ENCODE measurements at places on chromosomes 6 and 20.

DNA sequence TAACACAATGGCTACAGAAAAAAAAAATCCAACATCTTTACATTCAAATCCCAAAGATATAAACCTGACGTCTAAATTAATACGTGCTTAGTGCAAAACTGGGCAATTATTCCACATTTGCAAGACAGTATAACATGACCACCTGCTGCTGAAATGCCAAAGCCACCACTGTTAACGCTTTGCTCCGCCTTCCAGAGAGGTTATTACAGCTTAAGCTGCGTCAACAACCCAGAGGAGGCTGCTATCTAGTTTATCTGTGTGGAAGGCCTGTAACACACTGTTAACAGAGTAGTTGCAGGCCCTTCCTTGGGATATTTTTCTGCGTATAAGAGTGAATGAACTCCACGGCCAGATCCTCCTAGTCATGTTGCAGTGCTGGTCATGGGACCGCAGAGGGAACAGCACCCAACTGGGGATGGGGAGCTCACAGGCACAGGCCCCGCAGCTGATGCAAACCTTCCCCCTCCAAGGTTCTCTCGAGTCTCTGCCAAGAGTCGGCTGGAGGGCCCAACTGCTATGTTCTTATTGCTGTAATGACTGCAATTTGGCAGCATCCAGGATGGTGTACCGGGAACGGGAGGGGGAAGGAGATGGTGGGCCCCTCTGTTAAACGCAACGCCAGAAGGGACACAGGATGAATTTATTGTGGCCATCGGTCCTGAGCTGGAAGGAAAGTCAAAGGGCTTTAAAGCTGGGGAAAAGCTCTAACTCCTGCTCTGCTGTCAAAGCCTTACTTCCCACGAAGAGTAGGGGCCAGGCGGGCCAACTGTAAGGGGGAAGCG lies 993 bp upstream of the NCOA7 start:
- no peak for DNase-seq
- H3K27me3 ChIP-seq = no peaks in the 10 kb centered on the region
- H3K27ac ChIP-seq = peak overlapping the region; percentile 90
- peaks cover 38% of the 10 kb centered on the region for H3K4me1 ChIP-seq
- H3K36me3 ChIP-seq = no peaks in the 10 kb centered on the region

DNA sequence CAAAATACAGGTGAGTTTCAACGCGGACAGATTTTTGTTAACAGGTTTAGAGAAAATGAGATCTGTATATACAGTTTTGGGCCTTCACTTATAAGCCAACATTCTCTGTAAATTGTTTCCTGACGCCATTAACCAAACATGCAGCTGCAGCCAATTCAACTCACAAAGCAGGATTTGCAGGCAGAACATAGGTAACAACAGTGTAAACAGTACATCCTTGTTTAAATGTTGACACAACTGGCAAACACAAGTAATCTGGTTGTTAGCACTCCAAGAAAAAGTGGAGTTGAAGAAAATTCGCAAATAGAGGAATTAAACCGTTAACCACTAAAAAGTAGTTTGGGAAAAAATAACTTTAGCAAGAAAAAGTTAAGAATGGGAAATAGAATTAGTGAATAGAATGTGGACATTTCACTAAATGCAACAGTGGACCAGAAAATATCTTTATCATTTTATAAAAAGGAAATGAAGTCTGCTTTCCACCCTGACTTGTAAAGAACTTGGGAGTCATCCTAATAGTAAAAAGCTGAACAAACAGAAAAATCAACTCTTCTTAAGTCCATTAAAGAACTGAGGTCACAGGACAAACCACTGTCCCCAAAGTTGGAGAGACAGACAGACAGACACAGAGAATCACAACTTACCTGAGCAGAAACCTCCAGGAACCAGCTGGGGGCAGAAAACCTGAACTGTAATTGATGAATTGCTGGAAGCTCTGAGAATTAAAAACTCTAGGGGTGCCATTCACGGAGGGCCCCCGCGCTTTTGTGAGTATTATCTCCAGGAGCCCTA lies 10.1 kb downstream of the SMIM28 start:
- H3K27me3 ChIP-seq = no peaks in the 10 kb centered on the region
- no peak for DNase-seq
- H3K4me3 ChIP-seq = no peak overlapping the region
- H3K36me3 ChIP-seq = no peaks in the 10 kb centered on the region

- H3K27ac ChIP-seq = no peak overlapping the region
- DNase-seq = no peak
- H3K36me3 ChIP-seq = no peaks in the 10 kb centered on the region
- no peaks in the 10 kb centered on the region for H3K27me3 ChIP-seq
- H3K4me1 ChIP-seq = peaks cover 12% of the 10 kb centered on the region
Observed at GRCh38 chr6:34305982-34306708, 57.3 kb upstream of the SMIM29 start.

GRCh38 chr6:135185483-135185882 lies 4.4 kb downstream of the MYB start:
- no peak overlapping the region for H3K4me3 ChIP-seq
- no peak overlapping the region for H3K27ac ChIP-seq
- no peaks in the 10 kb centered on the region for H3K36me3 ChIP-seq
- peaks cover 32% of the 10 kb centered on the region for H3K4me1 ChIP-seq
- no peak for DNase-seq

- H3K4me3 ChIP-seq = no peak overlapping the region
- peaks cover 10% of the 10 kb centered on the region for H3K4me1 ChIP-seq
- no peak overlapping the region for H3K27ac ChIP-seq
- DNase-seq = no peak
- peaks cover 12% of the 10 kb centered on the region for H3K27me3 ChIP-seq
Observed at GRCh38 chr20:19244291-19244690, 31.8 kb downstream of the SLC24A3 start.

GRCh38 chr6:124741341-124741740 lies 220.9 kb upstream of the RNF217 start:
- H3K27me3 ChIP-seq = no peaks in the 10 kb centered on the region
- no peak overlapping the region for H3K4me3 ChIP-seq
- H3K4me1 ChIP-seq = peaks cover 1% of the 10 kb centered on the region
- no peak for DNase-seq
- H3K27ac ChIP-seq = no peak overlapping the region
- no peaks in the 10 kb centered on the region for H3K36me3 ChIP-seq

GRCh38 chr20:17651129-17651759 lies 30.8 kb downstream of the RRBP1 start:
- no peak for DNase-seq
- H3K4me3 ChIP-seq = no peak overlapping the region
- H3K27ac ChIP-seq = peak overlapping the region; percentile 26
- peaks cover 34% of the 10 kb centered on the region for H3K4me1 ChIP-seq
- peaks cover 4% of the 10 kb centered on the region for H3K36me3 ChIP-seq
- no peaks in the 10 kb centered on the region for H3K27me3 ChIP-seq

DNA sequence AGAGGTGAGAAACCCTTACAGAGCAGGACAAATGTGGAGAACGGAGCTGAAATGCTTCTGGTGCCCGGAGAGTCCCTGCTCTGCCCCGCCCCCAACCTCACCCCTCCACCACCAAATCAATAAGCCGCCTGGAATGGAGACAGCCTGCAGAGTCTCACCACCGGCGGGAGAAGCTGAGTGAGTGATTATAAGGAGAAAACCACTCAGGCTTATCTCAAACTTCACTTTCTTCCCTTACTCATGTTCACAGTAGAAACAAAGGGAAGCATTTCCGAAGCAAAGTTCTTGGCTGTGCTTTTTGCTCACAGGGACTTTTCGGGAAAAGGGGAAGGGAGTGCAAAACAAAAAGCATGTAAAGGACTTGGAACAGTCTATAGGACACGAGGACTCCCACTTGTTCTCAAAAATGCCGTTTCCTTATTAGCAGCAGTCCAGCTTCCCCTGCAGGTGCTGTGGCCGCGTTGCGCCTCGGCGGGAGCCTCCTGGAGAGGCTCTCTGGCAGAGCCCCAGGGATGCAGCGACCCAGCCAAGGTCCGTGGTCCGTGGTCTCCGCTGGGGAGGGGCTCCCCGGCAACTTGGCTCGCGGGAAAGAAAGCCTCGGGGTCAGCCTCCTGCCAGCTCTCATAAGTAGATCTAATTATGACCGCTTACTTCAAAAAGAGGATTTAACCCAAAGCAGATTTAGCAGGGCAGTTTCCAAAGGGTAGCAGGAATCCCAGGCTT lies 64.8 kb upstream of the TMEM30A start:
- peak overlapping the region; percentile 70 for H3K4me3 ChIP-seq
- H3K27me3 ChIP-seq = no peaks in the 10 kb centered on the region
- no peaks in the 10 kb centered on the region for H3K36me3 ChIP-seq
- peak; percentile 25 for DNase-seq
- H3K4me1 ChIP-seq = peaks cover 70% of the 10 kb centered on the region
- H3K27ac ChIP-seq = peak overlapping the region; percentile 90

GRCh38 chr20:36574366-36575135 lies 1.2 kb downstream of the TGIF2 start:
- H3K4me1 ChIP-seq = peaks cover 45% of the 10 kb centered on the region
- peak; percentile 67 for DNase-seq
- H3K27ac ChIP-seq = peak overlapping the region; percentile 97
- H3K36me3 ChIP-seq = peaks cover 5% of the 10 kb centered on the region
- peak overlapping the region; percentile 81 for H3K4me3 ChIP-seq

DNA sequence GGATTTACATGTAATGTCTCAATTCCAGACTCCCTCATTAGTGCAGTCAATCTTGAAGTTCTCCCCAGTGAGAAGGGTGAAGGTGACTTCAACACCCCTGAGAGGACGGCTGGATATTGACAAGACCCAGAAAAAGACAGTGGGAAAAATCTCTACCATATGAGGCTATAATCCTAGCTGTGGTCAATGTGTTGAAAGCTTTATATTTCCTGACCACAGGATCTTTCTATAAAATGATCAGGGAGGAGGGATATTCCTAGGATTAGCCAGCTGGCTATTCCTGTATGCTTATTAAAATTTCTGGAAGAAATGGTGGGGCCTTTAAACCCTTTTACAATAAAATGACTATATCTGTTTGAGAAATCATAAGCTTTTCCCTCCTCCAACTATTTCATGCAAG lies 43.0 kb downstream of the TFAP2B start:
- H3K4me3 ChIP-seq = no peak overlapping the region
- H3K27me3 ChIP-seq = peaks cover 3% of the 10 kb centered on the region
- no peak overlapping the region for H3K27ac ChIP-seq
- no peaks in the 10 kb centered on the region for H3K36me3 ChIP-seq
- H3K4me1 ChIP-seq = peaks cover 4% of the 10 kb centered on the region

GRCh38 chr20:44431502-44432234 lies 44.0 kb upstream of the TTPAL start:
- H3K4me3 ChIP-seq = no peak overlapping the region
- no peaks in the 10 kb centered on the region for H3K36me3 ChIP-seq

DNA sequence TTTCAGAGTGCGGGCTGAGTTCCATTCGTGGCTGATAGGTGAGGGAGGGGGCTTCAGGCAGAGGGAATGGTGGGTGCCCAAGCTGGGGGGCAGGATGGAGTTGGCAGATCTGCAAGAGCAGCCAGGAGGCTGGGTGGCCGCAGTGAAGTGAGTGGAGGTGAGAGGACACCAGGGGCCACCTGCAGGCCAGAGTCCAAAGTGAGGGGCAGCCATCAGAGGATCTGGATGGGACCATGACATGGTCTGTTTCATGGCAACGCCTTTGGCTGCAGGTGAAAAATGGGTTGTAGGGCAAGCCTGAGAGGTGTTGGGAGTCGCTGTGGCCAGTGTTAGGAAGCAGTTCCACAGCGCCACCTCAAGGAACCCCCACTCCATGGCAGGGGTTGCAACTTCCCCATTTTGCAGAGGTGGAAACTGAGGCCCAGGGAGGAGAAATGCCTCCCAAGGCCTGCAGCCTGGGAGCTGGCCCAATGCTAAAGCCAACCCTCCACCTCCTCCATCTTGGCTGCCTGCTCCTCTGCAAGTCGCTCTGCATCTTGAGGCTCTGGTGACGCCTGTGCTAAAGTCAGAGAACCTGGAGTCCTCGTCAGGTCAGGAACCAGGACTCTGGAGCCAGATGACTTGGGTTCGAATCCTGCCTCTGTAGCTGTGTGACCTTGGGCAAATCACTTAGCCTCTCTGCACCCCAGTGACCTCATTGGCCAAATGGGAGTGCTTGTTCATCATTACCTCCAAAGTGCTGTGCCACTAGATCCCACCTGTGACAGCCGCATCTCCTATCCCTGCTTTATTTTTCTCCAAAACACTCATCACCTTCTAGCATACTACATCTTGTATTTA lies 153.8 kb downstream of the CEBPB start:
- DNase-seq = no peak
- H3K4me1 ChIP-seq = peaks cover 23% of the 10 kb centered on the region
- H3K27me3 ChIP-seq = no peaks in the 10 kb centered on the region
- H3K36me3 ChIP-seq = no peaks in the 10 kb centered on the region
- no peak overlapping the region for H3K4me3 ChIP-seq

DNA sequence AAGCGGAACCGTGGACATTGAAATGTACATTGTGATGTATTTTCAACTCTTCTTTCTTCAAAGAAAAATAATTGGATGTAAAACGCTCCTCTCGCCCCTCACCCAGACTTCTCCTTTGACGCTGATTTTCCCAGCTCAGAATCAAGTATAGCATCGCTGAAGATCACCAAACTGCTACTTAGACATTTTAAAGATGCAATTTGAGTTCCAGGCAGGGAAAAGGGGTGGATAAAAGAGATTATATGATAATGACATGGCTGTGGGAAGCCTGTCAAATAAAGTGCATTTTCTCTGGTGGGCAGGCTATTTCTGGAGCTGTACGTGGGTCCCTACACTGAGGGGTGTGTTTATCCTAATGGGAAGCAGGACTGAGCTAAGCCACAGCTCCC lies 240.4 kb downstream of the CDC5L start:
- peaks cover 6% of the 10 kb centered on the region for H3K27me3 ChIP-seq
- DNase-seq = no peak
- H3K4me1 ChIP-seq = peaks cover 35% of the 10 kb centered on the region
- no peak overlapping the region for H3K4me3 ChIP-seq

- peaks cover 89% of the 10 kb centered on the region for H3K27me3 ChIP-seq
- no peak for DNase-seq
- no peak overlapping the region for H3K27ac ChIP-seq
- H3K4me1 ChIP-seq = peaks cover 5% of the 10 kb centered on the region
- H3K4me3 ChIP-seq = no peak overlapping the region
Observed at GRCh38 chr20:4244700-4245485, 229.5 kb upstream of the RNF24 start.

- no peak overlapping the region for H3K4me3 ChIP-seq
- no peak overlapping the region for H3K27ac ChIP-seq
- no peak for DNase-seq
- no peaks in the 10 kb centered on the region for H3K36me3 ChIP-seq
- no peaks in the 10 kb centered on the region for H3K27me3 ChIP-seq
- peaks cover 22% of the 10 kb centered on the region for H3K4me1 ChIP-seq
Observed at GRCh38 chr6:15351631-15352030, 105.8 kb downstream of the JARID2 start.

GRCh38 chr6:28953039-28953584 lies 29.3 kb upstream of the TRIM27 start:
- H3K4me3 ChIP-seq = peak overlapping the region; percentile 90
- peaks cover 4% of the 10 kb centered on the region for H3K4me1 ChIP-seq
- peak overlapping the region; percentile 80 for H3K27ac ChIP-seq
- no peaks in the 10 kb centered on the region for H3K27me3 ChIP-seq
- DNase-seq = peak; percentile 57

Measured in mesothelial cell of epicardium (in vitro differentiated cells).